Vagina (tissue), 2 donors: ENCODE measurements at places on chromosomes 6 and 20. TPM values are rescaled to one million over a fixed set of nuclear protein-coding genes. Genes with fewer than 3 reads are reported as not detected.

REM1 gene
- total RNA-seq = 4.4 TPM

CNR1 gene
- 6.1 TPM for total RNA-seq

DNA sequence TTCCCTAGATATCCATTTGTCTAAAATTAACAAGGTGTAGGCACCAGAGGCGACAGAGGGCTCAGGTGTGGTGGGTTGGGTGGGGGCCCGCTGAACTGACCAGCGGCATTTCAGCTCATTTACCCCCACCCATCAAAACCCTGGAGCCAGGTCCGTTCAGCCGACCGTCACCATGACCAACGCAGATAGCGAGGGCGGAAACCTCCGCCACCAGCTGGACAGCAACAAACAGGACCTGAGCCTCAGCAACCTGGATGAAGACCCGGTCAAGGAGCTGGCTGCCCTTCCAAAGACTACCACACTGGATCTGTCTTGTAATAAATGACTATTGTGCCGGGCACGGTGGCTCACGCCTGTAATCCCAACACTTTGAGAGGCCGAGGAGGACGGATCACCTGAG is 120.8 kb upstream of the LGSN start:
- DNase-seq = no peak
- no peaks in the 10 kb centered on the region for H3K27me3 ChIP-seq
- no peak overlapping the region for H3K27ac ChIP-seq
- no peaks in the 10 kb centered on the region for H3K36me3 ChIP-seq
- H3K4me1 ChIP-seq = no peaks in the 10 kb centered on the region

GRCh38 chr6:18308070-18308735 is 43.9 kb upstream of the DEK start:
- no peaks in the 10 kb centered on the region for H3K4me1 ChIP-seq
- no peaks in the 10 kb centered on the region for H3K36me3 ChIP-seq
- DNase-seq = no peak
- H3K27ac ChIP-seq = no peak overlapping the region
- H3K4me3 ChIP-seq = no peak overlapping the region

DNA sequence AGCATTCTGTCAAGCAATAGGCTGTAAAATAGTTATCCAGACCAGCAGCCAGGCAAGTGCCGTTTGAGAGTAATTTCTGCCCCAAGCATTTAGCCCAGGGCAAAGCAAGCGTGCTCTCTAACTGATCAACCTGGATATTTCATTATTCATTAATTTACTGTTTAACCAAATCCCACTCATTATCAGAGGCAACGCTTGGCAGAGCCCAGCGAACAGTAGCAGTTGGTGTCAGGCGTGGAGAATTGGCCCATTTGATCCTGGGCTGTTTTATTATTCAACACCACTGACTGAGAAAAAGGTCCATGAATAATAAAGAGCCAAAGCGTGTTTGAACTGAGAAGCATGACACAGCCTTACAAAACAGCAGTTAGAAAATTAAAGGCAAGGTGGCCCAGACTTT is 35.3 kb downstream of the TFAP2B start:
- H3K4me3 ChIP-seq = no peak overlapping the region
- peaks cover 15% of the 10 kb centered on the region for H3K4me1 ChIP-seq
- H3K27ac ChIP-seq = no peak overlapping the region
- H3K27me3 ChIP-seq = peaks cover 6% of the 10 kb centered on the region

GRCh38 chr20:35796571-35796970 is 24.8 kb downstream of the PHF20 start:
- no peak overlapping the region for H3K27ac ChIP-seq
- no peaks in the 10 kb centered on the region for H3K36me3 ChIP-seq
- peaks cover 17% of the 10 kb centered on the region for H3K4me1 ChIP-seq
- no peaks in the 10 kb centered on the region for H3K27me3 ChIP-seq
- no peak overlapping the region for H3K4me3 ChIP-seq

- DNase-seq = no peak
- H3K4me1 ChIP-seq = peaks cover 17% of the 10 kb centered on the region
- no peaks in the 10 kb centered on the region for H3K36me3 ChIP-seq
- H3K27ac ChIP-seq = no peak overlapping the region
Measured at GRCh38 chr20:568673-569415, 25.3 kb upstream of the CSNK2A1 start.

- no peaks in the 10 kb centered on the region for H3K27me3 ChIP-seq
- DNase-seq = no peak
- no peaks in the 10 kb centered on the region for H3K36me3 ChIP-seq
Measured at GRCh38 chr20:1267161-1267560, 1.1 kb downstream of the SNPH start.

- no peaks in the 10 kb centered on the region for H3K4me1 ChIP-seq
- H3K27ac ChIP-seq = no peak overlapping the region
- no peaks in the 10 kb centered on the region for H3K27me3 ChIP-seq
- no peak overlapping the region for H3K4me3 ChIP-seq
Measured at GRCh38 chr6:17768388-17768787, 61.7 kb upstream of the NUP153 start.

GRCh38 chr6:155687645-155688044 is 232.0 kb upstream of the NOX3 start:
- no peak for DNase-seq
- H3K27ac ChIP-seq = no peak overlapping the region
- H3K4me3 ChIP-seq = no peak overlapping the region
- no peaks in the 10 kb centered on the region for H3K27me3 ChIP-seq
- H3K4me1 ChIP-seq = no peaks in the 10 kb centered on the region
- H3K36me3 ChIP-seq = no peaks in the 10 kb centered on the region

GRCh38 chr6:146335336-146335735 is 208.3 kb upstream of the RAB32 start:
- no peak overlapping the region for H3K4me3 ChIP-seq
- no peaks in the 10 kb centered on the region for H3K4me1 ChIP-seq
- DNase-seq = no peak

- no peak overlapping the region for H3K4me3 ChIP-seq
- no peaks in the 10 kb centered on the region for H3K27me3 ChIP-seq
- no peak for DNase-seq
- H3K4me1 ChIP-seq = peaks cover 46% of the 10 kb centered on the region
Measured at GRCh38 chr6:112224088-112224487, 30.3 kb downstream of the LAMA4 start.

GRCh38 chr6:14165091-14165490 is 47.5 kb downstream of the CD83 start:
- no peak overlapping the region for H3K4me3 ChIP-seq
- H3K4me1 ChIP-seq = no peaks in the 10 kb centered on the region
- no peak for DNase-seq
- H3K27me3 ChIP-seq = no peaks in the 10 kb centered on the region
- no peaks in the 10 kb centered on the region for H3K36me3 ChIP-seq

DNA sequence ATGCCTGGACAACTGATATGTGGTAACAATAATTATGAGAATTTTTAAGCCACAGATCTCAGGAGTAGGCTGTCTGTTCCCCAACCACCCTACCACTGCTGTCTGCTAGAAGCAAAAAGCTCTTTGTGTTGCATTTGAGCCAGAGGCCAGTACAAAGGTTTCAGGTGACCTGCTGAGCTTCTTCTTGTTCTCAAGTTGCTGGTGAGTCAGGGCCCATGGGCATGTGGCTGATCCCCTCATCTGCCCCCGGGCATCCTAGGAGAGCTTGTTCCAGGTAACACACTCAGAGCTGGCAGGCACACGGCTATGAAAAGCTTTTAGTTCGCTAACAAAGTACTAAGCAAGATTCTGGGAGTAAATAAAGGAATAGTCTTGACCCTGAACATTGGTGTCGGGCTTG is 285.3 kb downstream of the CDC5L start:
- H3K27me3 ChIP-seq = no peaks in the 10 kb centered on the region
- H3K36me3 ChIP-seq = no peaks in the 10 kb centered on the region
- no peak overlapping the region for H3K4me3 ChIP-seq

GRCh38 chr6:41271901-41272395 is 14.5 kb downstream of the TREM1 start:
- no peak overlapping the region for H3K4me3 ChIP-seq
- no peaks in the 10 kb centered on the region for H3K4me1 ChIP-seq
- DNase-seq = no peak
- H3K27me3 ChIP-seq = no peaks in the 10 kb centered on the region
- H3K27ac ChIP-seq = no peak overlapping the region
